ENCODE measurements at places on chromosomes 2 and 18.

- no peak for DNase-seq
These were observed 2.7 kb downstream of the COLEC11 start for GRCh38 chr2:3597567-3597966.

DNA sequence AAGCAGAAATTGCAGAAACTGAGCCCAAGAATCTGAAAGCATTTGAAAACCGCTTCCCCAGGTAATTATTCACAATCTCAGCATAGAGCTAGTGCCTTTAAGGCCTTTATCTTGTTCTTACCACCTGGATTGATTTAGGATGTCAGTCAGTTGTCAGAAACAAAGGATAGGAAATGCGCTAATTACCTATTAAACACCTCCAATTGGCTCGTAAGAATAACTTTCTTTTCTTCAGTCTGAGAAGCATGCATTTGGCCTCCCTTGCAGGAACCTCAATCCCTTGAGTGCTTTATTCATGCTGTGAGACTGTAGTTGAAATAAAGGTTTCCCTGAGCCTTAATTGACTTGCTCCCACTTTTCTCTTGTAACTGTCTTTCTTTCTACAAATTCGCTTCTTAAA is 400.3 kb upstream of the LRATD1 start:
- DNase-seq = no peak

DNA sequence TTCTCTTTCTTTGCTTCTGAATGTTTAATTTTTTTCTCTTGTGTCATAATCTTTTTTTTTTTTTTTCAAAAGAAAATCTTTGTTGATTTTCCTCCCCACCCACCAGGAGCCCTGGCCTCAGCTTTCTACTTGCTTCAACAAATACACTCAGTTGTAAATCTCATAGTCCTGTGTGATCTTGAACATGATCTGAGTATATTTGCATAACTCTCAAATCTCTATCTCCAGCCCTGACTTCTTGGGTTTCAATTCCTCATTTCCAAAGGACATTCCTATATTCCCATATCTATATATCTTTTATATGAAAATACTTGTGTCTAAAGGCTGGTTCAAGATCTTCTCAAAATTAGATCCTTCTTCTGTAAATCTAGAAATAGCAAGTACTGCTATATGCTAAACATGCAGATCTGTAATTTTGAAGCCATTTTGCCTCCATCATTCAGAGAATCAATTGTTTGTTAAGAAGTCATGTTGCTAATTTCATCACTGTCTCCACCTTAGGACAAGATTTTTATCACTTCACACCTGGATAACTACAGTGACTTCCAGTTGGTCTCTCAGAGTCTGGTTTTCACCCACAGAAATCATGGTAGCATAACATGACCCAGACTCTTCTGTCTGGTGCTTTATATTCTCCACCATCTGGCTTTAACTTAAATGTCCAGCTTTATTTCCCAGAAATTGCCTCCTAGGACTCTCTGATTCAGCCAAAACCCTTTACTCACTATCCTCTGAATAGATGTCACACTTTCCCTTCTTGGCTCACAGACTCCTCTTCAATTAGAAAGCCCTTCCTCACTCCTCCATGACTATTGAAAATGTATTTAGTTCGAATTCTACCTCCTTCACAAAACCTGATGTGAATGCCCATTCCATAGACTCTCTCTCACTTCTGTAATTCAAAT is 98.1 kb downstream of the ZEB2 start:
- DNase-seq = no peak

- DNase-seq = peak; percentile 65
These were observed 145.0 kb downstream of the ZBTB7C start for GRCh38 chr18:48263914-48264902.

DNA sequence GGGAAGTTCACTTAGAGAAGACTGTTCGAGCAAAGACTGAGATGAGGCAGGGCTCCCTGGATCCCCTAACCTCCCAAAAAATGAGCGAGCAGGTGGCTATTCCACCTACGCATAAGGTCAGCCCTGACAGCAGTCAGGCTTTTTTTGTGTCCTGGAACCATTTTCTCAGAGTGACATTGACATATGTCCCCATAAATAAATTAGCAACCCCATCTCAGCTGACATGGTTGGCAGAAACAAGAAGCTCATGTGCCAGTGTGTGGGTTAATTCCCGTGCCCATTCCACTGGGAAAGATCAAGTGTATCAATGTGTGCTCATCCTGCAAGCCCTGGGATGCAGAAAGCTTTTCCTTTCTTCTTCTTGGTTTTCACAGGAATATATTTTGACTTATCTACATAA is 740.4 kb upstream of the CELF4 start:
- DNase-seq = no peak

DNA sequence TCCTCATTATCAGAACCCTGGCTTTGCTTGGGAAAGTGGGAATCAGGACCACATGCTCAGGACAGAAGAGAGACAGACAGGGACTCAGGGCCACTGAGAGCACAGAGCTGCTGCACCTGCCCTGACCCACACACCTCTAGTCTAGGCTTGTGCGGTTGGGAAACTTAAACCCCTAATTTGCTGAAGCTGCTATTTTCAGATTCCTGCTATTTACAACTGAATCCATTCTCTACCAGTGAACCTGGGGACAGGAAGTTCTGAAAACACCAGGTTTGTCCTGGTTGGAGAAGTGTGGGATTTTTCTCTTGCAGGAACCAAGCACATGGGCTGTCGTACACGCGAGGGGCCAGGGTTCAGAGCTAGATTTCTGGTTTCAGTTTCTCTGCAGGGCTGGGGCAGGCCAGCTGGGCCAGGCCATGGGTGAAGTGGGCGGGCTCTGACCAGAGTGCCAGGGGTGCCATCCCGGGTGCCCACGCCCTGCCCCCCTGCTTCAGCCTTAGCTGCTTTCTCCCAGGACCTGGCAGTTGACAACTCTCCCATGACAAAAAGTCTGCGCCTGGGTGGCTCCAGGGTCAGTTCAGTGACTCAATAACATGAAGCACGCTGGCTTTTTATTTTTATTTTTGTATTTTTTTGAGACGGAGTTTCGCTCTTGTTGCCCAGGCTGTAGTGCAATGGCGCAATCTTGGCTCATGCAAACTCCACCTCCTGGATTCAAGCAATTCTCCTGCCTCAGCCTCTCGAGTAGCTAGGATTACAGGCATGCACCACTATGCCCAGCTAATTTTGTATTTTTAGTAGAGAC is 51.3 kb upstream of the SLC1A4 start:
- DNase-seq = no peak

GRCh38 chr18:55999641-56000040 is 411.6 kb upstream of the TCF4 start:
- no peak for DNase-seq

DNA sequence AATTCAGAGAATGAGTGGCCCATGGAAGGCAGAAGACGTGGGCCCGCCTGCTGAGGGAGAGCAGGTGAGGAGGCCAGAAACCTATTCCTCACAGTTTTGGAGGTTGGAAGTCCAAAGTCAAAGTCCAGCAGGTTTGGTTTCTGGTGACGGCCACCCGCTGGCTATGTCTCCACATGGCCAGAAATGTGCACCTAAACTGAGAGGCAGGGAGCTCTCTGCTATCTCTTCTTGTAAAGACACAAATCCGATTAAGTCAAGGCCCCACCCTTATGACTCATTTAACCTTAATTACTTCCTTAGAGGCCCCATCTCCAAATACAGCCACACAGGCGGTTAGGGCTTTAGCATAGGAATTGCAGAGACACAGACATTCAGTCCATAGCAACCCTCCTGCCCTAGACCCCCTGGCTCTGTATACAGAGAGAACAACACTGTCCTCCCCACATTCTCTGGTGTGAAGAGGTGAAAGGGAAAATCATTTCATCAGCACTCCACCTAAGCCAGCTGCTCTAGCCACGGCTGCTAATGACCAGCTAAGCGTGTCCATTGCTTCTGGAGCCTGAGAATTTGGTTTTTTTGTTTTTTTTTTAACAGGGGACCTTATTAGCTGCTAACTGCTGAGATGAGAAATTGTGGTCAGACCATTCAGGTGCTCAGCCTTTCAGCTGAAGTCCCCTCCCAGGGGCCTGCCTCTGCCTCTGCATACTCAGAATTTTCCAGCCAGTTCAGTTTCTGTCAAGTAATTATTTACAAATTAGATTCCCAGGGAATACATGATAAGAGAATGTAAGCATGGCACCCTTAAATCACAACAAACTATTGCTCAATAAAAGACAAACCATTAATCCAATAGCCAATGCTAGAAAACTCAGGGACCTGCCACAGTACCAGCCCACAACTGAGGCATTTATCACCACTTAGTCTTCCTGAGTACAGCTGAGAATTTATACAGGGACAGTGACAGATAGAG is 368.7 kb upstream of the ID2 start:
- DNase-seq = no peak

DNA sequence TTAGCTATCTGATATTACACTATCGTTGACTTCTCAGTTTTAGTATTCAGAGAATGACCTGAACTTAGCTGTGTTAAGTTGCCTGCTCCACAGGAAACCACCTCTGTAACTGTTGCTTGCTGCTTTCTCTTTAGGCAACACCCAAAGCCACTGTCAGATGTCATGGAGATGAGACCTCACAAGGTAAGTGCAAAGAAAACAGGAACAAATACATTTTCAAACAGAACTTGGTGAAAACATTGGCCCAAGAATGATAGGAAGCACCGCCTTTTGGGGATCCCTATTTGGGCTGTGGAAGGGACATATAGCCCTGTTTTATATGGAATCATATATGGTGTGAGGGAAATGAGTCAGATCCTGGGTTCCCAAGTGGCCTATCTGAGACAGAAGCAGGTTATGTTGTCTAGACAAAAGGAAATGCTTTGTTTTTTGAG is 143.4 kb downstream of the UBE2E3 start:
- DNase-seq = no peak

DNA sequence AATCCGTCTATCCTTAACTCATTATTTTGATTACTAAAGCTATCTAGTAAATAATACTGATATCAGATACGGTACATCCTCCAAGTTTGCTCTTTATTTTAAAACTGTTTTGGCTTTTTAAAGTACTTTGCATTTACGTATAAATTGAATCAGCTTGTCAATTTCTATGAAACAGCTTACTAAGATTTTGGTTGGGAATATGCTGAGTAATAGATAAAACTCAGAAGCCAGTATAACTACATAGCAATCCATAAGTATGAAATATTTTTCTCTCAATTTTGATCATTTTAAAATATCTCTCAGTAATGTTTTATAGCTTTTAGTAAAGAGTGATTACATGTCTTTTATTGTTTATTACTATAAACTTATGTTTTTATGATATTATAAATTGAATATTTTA is 116.2 kb upstream of the SOX11 start:
- DNase-seq = no peak

DNA sequence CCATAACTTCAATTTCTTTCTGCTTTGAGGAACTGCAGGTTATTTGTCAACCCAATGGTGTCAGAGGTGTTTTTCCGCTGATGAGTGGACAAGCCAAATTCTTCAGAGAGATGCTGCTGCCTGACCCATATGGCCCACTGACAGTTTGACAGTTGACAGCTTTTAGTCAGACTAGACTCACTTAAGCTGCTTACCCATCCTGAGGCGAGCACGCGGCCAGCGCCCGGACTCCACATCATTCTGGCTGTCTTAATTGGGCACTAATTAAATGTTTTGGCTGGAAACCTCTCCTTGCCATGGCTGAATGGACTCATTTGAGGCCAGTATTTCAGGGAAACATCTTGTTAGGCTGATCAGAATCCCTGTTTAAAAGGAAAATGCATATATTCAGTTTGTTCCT is 316.1 kb upstream of the FANCL start:
- no peak for DNase-seq

GRCh38 chr18:76167410-76167809 is 327.6 kb downstream of the ZNF516 start:
- DNase-seq = no peak

DNA sequence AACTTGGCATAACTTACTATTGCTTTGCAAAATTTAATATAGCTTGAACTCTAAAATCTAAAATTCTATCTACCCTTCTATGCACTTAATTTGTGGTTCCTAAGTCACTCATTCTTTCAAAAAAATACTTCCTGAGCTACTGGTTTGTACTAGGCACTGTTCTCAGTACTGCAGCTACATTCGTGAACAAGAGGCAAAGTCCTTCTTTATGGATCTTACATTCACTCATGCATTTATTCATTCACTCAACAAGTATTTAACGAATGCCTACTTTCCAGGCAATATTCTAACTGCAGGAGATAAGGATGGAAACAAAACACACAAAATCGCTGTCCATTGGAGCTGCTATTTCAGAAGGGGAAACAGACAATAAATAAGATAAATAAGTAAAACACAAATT is 104.8 kb downstream of the NBAS start:
- DNase-seq = no peak

GRCh38 chr2:145739681-145740080 is 1219.8 kb upstream of the ZEB2 start:
- no peak for DNase-seq

GRCh38 chr18:21433436-21433835 is 167.1 kb downstream of the ESCO1 start:
- DNase-seq = no peak

DNA sequence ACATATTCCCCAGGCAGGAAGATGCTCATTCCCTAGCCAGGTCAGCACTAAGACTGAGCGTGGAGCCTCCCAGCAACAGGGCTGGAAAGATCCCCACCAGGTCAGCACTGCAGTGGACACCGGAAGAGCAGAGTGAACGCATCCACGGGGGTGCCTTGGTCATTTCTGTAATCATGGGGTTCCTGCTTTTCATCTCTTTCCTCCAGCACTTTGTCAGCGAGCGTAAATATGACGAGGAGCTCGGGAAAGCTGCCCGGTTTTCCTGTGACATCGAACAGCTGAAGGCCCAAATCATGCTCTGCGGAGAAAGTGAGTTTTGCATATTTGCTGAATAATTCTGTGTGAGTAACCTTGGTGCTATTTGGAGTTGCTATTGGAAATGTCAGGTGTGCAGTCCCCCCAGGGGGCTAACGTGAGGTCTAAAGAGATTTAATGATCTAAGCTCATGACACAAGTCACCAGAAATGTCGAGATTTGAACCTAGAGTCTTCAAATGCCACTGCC is 40.1 kb downstream of the KCTD18 start:
- no peak for DNase-seq

DNA sequence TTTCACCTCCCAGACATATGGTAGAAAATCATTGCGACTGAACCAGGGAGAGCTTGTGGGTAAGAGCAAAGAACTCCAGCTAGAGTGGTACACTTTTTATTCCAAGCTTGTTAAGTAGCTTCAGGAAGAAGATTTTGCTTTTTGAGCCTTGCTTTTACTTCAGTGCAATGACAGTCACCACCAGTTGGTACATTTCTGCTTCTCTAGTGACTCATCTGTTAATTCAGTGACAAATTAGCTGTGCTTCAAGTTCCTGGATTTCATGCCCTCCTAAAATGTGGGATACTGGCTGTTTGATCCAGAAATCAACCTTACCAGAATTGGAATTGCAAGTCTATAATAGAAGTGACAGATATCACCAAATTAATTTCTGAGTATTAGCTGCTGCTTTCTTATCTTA is 117.6 kb upstream of the TTN start:
- DNase-seq = no peak

GRCh38 chr18:54203914-54204313 is 20.6 kb downstream of the MBD2 start:
- DNase-seq = no peak

GRCh38 chr2:136770384-136770783 is 5.0 kb downstream of the THSD7B start:
- DNase-seq = no peak

- no peak for DNase-seq
These were observed 42.1 kb upstream of the MAP4K3 start for GRCh38 chr2:39479053-39479670.

- no peak for DNase-seq
These were observed 231.9 kb downstream of the RND3 start for GRCh38 chr2:150255528-150255927.

- DNase-seq = no peak
These were observed 3.6 kb upstream of the ACTG2 start for GRCh38 chr2:73889206-73889605.

GRCh38 chr2:96869281-96869821 is 529 bp downstream of the SEMA4C start:
- DNase-seq = no peak

GRCh38 chr2:163708265-163708664 is 27.5 kb downstream of the FIGN start:
- DNase-seq = no peak

Measured in DMS79 (cell line).